ENCODE measurements at places on chromosomes 3 and 15.
A peak's percentile ranks its signal among the peaks of the same experiment; 100 is the strongest.

GRCh38 chr15:92343924-92344643 lies 49.6 kb upstream of the ST8SIA2 start:
- no peak for DNase-seq

- peak; percentile 6 for DNase-seq
Measured at GRCh38 chr3:105260385-105260784, 106.3 kb upstream of the ALCAM start.

GRCh38 chr3:48451270-48451669 lies 4.7 kb downstream of the ATRIP start:
- no peak for DNase-seq

- no peak for DNase-seq
Measured at GRCh38 chr3:138842483-138843188, 7.9 kb upstream of the PIK3CB start.

DNA sequence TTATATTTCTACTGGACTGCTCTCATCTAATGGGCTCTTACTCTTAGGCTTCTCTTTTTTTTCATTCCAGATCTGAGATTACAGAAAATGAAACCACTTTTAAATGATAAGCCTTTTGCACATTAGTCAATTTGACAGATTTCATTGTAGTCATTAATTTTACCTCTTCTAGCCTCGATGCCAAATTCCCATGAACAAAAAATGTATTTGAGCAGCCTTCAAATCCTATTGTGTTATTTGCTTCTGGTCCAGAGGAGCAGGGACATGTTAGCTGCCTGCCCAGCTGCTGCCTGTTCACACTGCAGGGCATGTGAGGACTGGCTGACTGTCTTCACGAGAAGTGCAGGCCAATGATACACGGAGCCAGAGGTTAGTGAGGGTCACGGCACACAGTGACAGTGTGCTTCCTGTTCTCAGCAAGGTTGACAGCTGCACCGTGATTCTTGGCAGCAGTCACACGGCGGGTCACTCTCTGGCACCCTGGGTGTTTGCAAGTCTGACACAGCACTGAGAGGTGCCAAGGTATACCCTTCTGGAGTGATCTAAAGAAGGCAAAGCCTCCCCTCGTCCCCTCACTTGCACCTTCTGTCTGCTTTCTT lies 40.8 kb downstream of the KAT2B start:
- peak; percentile 13 for DNase-seq

DNA sequence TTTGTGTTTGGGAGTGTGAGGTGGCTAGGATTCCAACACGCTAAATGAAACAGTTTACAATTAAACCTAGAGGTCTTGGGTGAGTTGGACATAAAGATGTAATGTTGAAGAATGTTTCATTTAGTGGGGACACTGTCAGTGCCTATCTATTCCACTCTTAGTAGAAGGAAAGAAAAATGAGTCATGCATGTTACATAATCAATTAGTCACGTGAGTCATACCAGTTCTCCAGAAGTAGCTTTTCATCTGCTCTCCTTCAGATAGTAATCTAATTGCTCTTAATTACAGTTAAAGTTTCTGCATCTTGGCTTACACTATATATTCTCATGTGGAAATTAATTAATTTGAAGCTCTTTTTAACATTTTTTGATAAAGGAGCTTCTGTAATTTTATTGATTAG lies 115.7 kb upstream of the P2RY1 start:
- DNase-seq, result peak; percentile 45

- no peak for DNase-seq
Measured at GRCh38 chr3:14386254-14386653, 16.2 kb upstream of the SLC6A6 start.

GRCh38 chr3:195204360-195205163 lies 66.4 kb downstream of the XXYLT1 start:
- no peak for DNase-seq

GRCh38 chr15:58952751-58953150 lies 19.3 kb upstream of the SLTM start:
- DNase-seq, result peak; percentile 45

DNA sequence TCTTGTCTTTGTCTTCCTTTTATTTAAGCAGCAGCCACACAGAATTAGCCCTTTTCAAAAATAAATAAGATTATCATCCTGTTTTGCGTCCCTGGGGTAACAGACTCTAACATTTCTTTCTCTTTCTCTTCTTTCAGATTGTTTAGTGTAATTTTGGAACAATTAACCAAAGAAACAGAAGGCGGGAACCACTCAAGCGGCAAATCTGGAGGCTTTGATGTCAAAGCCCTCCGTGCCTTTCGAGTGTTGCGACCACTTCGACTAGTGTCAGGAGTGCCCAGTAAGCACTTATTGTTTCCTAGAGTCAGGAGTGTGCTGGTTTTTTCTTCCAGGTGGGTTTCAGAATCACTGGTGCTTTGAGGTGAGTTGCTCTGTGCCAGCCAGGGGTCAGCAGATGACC lies 165.6 kb downstream of the CACNA1D start:
- DNase-seq, result no peak

DNA sequence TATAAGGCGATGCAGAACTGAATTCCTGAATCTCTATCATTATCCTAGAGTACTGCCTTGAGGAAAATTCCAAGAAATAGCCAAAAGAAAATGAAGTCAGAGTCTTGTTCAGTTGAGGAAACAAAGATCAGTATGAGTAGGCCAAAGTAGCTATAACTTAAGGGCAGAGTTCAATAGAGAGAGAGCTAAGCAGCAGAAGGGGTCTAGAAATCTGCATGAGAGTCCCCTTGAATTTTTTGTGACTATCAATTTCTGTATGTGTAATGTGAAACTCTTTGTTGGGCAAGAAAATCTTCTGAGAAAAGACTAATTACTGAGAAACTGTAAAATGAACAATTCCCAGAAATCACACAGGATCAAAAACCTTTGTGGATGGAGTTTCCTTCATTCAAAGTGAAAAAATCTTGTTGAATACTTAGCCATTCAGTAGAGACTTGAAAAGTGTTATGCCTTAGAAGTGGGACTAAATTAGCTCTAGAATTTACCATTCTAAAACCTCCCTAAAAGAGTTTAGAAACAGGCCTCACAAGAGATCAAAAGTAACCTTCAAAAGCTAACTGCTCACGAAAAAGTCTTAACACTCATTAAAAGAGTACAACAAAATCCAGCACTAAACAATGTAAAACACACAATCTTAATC lies 43.1 kb upstream of the FNDC3B start:
- DNase-seq, result no peak

GRCh38 chr3:193794002-193794881 lies 201.2 kb downstream of the OPA1 start:
- DNase-seq, result no peak

DNA sequence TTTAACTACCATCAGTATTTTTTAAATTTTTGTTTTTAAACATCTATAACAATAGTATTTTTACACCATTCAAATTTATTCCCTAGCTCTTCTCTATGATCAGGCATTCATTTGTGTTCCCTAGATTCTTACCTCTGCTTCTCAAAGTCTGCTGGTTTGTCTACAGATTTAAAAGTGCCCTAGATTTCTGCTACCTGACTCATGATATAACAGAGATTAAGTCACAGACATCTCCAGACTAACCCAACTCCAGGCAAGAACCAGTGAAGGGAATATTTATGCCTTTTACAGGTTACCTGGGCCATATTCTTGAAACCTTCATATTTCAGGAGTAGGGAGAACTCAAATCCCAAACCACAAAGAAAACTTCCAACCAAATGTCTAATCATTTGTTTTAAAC lies 38.8 kb downstream of the ADAM10 start:
- DNase-seq, result no peak

GRCh38 chr3:41681479-41681878 lies 280.4 kb downstream of the ULK4 start:
- DNase-seq, result peak; percentile 97

DNA sequence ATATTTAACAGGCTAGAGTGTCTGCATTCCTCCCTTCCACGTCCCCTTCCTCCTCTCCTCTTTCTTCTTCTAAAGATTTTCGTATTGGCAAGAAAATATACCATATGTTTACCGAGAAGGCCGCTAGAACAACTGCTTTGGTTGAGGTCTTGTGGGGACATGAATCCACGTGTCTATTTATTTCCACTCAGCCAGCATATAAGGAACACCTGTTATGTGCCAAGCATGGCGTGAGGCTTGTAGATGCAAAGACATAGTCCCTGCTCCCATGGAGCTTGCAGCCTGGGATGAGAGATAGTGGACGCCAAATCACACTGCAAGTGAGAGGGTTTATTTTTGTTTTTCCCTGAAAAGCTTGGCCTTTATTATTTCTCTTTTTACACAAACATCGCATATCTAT lies 57.1 kb downstream of the SLC7A14 start:
- DNase-seq, result no peak

DNA sequence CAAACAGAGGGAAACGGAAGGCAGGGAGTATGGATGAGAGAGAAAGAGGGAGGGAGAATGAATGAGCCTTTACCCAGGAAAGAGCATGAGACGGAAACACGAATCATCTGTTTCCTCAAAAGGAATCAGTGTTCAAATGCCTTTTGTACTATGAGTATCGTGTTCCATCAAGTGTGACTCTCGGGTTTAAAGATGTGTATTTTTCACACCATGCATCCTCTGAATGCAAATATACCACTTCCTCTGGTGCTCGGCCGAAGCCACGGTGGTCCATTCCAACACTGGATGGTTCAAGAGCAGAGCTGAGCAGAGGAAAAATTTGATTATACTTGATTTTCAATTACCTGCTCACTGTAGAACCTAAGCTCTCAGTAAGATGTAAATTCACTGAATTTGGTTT lies 505.1 kb downstream of the MECOM start:
- DNase-seq, result no peak

DNA sequence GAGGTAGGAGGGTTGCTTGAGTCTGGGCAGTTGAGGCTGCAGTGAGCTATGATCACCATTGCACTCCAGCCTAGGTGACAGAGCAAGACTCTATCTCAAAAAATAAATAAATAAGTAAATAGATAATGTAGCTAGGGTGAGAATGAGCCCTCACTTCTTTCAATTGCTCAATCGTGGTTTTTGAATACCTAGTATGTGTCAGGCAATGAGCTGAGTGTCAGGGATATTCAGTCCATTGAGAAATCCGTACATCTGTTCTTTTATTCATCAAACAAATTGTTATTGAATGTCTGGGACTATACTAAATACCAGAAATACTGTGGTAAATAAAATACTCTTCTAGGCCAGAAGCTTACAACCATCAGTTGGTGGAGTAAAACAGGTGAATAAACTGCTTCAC lies 6.2 kb upstream of the ZNF148 start:
- no peak for DNase-seq

GRCh38 chr15:44712346-44713005 lies 1.2 kb downstream of the B2M start:
- DNase-seq, result peak; percentile 90
